Activated T-cell treated with anti-CD3 and anti-CD28 coated beads, Interleukin-2, amount 50 U/mL, for 24 hours (primary cell): ENCODE measurements at places on chromosomes 7 and 10.
A peak's percentile ranks its signal among the peaks of the same experiment; 100 is the strongest.

DNA sequence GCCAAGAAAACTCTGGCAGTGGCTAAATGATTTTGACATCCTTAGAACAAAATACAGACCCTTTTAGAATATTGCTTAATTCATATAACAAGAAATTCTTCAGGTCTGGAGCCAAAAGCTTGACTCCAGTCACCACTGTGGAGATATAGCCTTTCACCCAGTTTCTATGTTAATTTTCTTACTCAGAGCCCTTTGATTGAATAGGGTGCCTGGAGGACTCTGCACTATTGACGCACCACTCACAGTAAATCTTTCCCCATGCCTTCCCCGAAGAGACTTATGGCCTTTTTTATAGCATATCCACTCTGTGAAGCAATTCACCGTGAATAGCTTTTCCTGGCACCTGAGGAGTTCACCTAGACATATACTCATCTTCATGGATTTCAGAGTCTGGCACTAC lies 613.8 kb downstream of the ZWINT start:
- DNase-seq = no peak

GRCh38 chr10:75187961-75188426 lies 22.6 kb upstream of the VDAC2 start:
- DNase-seq = peak; percentile 60

GRCh38 chr10:58963723-58964124 lies 212.7 kb upstream of the PHYHIPL start:
- DNase-seq = no peak

GRCh38 chr7:108045154-108045553 lies 42.2 kb upstream of the LAMB1 start:
- no peak for DNase-seq

GRCh38 chr7:33952824-33953223 lies 47.5 kb downstream of the BMPER start:
- DNase-seq = no peak
